HFFc6 (cell line): ENCODE measurements at places on chromosomes 6 and 20.

DNA sequence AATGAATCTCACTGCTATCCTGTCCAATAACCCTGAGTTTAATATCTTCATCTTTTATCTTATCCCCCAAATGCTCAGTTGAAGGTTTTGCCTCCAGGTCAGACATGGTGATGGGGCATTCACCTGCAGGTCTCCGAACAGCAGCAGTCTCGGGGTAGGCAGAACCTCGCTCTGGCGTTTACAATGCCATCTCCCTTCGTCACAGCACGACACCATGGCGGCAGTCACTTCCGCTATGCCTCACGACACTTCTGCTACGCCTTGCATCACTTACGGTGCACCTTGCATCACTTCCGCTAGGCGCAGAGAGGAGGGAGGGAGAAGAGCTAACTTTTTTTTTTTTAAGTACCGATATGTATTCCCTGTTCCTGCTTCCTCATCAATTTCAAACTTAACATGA lies 194.9 kb downstream of the BCAS1 start:
- DNase-seq = no peak

- no peak for DNase-seq
Observed at GRCh38 chr6:91718198-91718597, 1131.3 kb upstream of the MAP3K7 start.

DNA sequence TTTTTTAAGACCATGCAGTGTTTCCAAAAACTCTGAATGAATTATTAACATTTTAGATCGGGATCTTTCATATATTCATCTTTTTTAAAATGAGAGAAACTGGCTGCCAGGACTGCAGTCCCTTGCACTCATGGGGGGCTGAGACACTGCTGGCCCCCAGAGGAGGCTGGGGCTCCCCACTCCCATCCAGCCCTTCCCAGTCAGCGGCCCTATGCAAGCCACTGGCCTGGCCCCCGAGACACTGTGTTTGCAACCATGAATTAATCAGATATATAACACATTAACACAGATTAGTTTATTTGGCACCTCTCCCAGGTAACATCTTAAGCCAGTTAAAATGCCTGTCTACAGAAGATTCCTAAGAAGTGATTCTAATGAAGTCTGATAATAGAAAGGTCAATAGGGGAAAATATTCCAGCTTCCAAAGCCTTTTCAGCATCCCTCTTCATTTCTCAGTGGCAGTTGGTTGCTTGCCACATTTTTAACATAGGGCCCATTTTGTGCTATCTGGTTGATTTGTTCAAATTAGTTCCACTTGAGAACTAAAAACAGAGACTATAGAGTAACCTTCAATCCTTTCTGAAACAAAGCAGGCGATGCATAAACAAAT lies 184.4 kb upstream of the FBXL4 start:
- no peak for DNase-seq

- no peak for DNase-seq
Observed at GRCh38 chr6:53906103-53906502, 111.3 kb downstream of the LRRC1 start.

GRCh38 chr20:6566821-6567220 lies 200.7 kb upstream of the BMP2 start:
- no peak for DNase-seq

GRCh38 chr6:44062771-44063560 lies 64.3 kb downstream of the MRPL14 start:
- no peak for DNase-seq

GRCh38 chr6:67047996-67048395 lies 1341.0 kb upstream of the EYS start:
- DNase-seq = no peak

- peak; percentile 49 for DNase-seq
Observed at GRCh38 chr6:26087284-26088115, at the start of gene HFE. Gene HFE, plus strand, starts transcription at chr6:26087429. Its CDS starts 12 bp downstream, at chr6:26087441.

DNA sequence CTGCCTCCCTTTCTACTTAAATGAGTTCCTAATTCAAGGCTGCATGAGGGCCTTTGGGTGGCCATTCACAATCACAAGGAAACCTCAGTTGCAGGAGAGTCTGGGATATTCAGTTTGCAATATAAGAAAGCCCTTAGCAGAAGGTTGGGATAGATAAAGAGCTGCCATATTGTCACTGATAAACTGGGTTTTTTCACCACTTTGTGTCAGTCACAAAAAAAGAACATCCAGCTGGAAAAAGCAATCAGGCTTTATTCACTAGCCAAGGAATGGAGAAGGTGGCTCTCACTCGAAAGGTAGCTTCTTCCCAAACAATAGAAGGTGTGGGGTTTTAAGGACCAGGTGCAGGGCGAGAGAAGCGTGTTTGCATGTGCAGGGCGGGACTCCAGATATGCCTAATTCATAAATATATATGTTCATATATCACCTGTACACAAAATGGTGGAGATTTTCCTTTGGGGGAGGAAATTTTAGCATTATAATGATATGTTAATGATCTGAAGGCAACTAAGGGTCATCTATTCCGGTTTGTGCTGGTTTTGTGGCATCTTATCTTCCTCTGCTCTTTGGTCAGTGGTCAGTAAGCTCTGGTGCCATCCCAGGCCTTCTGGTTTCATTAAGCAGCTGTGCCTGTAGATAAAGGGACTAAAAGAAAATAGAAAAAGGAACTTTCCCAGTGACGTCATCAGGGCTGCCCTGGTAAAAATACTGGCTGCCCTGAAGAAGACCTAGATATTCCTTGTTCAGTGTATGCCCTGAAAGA lies 97.1 kb upstream of the IYD start:
- DNase-seq = no peak

DNA sequence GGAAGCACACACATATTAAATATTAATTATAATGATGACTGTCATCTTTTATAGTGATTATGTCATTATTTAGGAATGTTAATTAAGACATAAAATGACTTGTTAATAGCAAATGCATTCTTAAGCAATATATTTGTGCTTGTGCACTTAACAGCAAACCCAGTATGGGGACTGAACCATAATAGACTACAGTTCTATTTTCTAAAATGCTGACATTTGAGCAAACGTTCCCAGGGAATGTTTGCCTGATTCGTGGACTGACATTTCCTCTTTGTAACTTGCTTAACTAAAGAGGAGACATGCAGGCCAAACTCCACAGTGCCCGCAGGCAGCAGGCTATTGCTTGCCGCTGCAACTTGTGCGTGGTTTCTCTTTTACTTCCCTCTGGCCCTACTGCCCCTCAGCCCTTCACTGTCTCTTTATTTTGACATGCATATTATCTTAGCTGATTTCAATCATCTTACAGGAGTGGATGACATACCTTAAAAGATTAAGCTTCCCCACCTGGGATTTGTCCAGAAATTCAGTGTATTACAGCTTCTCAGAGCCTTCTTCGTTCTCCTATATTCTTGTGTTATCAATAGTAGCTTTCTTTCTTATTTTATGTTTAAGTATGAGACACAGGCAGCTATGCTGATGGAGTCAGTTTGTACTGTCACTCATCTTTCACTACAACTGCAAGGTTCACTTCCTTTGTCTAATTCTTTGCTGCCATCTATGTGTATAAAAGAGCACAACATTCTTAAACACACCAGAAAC lies 141.5 kb downstream of the GMDS start:
- DNase-seq = peak; percentile 53

GRCh38 chr20:62351469-62352401 lies 15.4 kb downstream of the LAMA5 start:
- no peak for DNase-seq

DNA sequence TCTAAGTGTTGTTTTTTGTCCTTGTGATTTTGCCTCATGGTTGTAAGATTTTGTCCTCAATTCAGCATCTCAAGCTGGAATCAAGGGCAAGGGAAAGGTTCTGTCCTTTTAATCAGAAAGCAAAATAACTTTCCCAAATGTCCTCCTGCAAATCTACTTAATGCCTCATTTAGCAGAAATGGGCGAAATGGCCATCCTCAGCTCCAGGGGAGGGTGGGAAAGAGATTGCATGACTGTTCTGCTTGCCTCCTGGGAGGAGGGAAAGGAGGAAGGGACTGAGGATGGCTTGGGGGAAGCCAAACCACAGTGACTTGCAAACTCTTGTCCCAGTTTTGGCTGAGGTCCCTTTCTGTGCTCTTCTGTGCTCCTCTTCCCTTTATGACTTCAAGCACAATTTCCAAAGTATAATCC lies 43.4 kb downstream of the TNFAIP3 start:
- DNase-seq = no peak

DNA sequence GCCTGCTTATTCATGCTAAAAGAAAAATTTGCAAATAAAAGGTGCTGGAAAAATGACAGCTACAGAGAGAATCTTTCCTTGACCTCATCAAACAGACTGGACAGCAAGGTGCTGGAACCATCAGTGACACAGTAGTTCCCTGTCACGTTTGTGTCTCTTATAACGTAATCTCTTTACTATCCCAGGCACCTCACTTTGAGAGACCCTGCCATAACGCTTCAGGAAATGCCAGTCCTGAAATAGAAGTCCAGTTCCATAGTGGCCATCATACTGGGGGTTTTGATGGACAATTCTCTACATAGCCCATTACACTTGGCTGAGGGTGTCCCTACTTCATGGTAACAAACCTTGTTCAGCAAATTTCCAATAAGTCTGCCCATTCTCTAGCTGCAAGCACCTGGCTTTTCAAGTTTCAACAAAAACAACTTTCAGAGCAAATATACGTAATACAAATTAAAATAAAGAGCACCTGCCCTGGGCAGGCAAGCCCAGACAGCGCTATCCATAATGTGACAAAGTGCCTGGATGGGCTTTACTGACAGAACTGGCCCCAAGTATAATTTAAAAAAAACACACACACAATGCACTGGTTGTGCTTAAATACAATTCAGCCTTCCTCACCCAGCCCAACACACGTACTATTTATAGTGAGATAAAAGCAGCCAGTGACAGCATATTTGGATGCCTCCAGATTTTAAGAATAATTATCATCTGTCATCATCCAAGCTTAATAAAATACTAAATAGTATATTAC lies 38.7 kb downstream of the CNKSR3 start:
- DNase-seq = no peak

- DNase-seq = no peak
Observed at GRCh38 chr20:49543071-49543857, 24.7 kb downstream of the PTGIS start.

GRCh38 chr20:40966516-40967185 lies 62.0 kb upstream of the TOP1 start:
- no peak for DNase-seq
